ENCODE measurements at places on chromosomes 5 and 9.
A peak's percentile ranks its signal among the peaks of the same experiment; 100 is the strongest.

GRCh38 chr9:94649100-94649819 is 9.9 kb upstream of the FBP1 start:
- peak; percentile 42 for DNase-seq

- DNase-seq = no peak
Measured at GRCh38 chr5:94254214-94254613, 364.2 kb downstream of the KIAA0825 start.

DNA sequence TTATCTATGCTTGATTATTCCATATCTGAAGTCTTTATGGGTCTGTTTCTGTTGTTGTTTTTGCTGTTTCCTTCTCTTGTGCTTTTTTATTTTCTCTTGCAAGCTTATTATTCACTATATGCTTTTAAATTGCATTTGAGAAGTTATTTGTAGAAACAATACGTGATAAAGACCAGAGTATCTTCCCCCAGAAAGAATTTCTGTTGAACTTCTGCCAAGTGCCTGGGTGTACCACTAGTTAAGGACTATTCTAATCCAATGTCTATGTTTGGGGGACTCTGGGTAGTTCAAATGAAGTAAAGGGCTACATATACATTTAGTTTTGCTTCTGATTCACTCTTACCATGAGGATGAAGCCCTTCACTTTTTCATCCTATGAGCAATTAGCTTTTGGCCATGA is 54.3 kb downstream of the SLF1 start:
- DNase-seq = no peak

GRCh38 chr5:128844354-128844923 is 120.8 kb upstream of the SLC27A6 start:
- DNase-seq = peak; percentile 58

DNA sequence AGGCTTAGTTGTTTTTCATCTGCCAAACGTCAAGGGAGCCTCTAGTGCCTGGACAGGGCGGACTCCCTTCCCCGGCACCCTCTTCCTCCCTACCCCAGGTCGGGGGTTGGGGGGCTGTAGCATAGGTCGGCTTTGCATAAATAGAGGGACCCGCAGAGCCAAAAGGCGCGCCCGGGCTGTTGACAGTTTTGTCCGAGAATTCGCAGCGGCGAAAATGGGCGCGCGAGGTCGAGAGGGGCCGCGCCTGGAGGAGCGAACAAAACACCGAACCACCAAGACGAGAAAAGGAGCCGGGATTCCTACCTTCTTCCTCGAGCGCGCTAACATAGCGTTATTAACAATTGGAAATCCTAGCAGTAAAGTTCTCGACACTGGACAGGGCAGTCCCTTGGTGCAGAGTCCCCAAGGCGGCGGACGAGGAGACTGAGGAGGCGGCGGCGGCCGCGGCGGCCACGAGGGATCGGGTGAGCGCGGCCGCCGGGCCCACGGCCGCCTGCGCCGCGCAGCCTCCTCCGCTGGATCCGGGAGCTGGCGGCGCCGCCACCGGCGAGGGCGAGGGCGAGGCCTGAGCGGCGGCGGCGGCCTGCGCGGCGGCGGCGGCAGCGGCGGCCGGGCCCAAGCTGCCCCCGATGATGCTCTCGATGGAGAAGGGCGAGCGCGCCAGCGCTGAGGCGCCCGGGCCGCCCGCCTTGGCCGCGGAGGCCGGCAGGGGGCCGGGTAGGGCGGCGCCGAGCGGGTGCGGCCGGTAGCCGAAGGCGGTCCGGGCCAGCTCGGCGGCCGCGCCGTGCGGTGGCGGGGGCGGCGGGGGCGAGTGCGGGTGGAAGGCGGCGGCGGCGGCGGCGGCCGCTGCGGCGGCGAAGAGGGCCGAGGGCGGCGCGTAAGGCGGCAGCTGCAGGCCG is 1.7 kb downstream of the FOXD1 start:
- peak; percentile 17 for DNase-seq

GRCh38 chr5:169006842-169007790 is 293.8 kb downstream of the SLIT3 start:
- DNase-seq = peak; percentile 5

DNA sequence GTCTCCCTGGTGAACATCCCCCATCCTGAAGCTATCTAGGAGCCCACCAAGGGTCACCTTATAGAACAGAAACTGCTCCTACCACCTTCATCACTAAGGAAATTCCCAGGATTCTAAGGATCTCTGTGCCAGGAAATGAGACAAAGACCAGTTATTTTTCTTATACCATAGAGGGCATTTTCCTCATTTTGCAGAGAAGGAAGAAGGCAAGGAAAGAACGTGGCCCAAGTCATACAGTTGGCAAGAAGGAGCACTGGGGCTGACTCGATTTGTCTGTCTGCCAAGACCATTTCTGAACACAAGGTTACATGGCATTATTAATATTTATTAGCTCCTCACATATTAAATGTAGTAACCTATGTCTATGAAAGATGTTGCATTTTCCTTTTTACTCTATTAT is 49.6 kb upstream of the TNFSF15 start:
- DNase-seq = no peak

GRCh38 chr5:17882760-17883488 is 248.7 kb downstream of the TAF11L14 start:
- DNase-seq = peak; percentile 7

DNA sequence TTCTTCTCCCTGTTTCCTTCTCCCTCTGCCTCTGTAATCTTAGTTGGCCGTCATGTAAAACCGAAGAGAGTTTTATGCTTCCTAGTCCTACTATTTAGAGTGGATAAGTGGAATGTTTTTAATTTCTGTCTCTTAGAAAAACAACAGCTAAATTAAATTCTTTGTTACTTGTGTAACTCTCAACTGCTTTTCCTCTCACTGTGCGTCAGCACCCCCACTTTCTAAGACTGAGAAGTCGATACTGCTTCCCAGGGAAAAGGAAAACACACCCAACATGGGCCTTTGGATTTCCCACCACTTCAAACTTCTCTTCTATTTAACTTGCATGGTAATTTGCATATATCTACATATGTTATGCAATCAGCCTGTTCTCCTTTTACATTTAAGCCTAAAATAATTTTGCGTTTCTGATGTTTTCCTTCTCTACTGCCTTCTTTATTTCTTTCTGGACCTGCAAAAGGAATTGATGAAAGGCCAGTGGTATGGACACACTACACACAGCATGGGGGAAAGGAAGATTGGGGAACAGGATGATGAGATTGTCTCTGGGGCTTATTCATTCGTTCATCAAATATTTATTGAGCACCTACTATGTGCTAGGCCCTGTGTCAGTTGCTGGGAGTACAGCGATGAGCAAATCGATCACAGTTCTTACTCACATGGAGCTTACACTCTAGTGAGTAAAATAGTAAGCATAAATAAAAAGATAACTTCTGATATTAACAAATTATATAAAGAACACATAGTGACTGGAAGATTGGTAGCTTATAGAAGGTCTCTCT is 52.5 kb upstream of the CTNNA1 start:
- DNase-seq = no peak

DNA sequence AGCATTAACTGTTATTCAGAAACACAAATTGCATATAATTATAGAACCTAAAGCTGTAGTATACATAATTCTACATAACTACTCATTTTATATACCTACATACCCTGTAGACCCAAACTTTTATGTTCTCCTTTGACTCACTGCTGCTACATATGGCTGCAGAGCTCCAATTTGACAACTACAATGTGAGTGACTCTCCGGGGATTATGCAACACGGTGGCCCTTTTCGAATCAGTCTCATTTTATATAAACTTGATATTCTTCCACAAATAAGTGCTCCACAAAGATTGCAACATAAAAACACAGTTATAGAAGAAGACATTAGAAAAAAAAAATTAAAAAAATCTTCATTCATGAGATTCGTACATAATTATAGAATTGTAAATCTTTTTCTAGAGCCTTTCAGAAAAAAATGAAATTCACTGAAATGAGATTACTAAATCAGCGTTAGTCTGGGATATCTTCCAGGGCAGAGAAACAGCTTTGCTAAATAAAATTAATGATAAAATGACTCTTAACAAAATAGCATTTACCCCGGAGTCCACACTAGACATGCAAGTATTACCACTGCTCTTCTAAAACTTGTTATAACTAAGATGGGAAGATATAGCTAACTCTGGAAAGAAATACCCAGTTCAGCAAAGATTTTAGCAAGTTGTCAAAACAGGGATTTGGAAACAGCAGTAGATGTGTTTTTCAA is 52.6 kb downstream of the SRFBP1 start:
- DNase-seq = no peak

DNA sequence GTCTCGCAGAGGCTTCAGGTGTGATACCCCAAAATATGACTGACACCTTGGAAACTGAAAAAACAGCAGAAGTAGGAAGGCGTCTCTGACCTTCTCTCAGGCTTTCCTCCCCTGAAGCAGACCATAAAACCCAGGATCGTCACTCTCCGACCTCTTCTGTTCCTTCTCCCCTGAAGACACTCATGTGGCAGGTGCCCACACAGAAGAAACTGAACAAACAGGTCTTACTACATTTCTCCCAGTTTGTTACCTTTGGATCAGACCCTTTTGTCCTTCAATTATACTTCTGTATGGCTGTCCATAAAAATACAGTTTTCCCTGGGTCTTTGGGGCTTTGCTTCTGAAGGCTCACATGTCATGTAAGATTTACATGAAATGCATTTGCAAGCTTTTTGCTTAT is 10.3 kb upstream of the PRUNE2 start:
- no peak for DNase-seq

- DNase-seq = no peak
Measured at GRCh38 chr9:117458066-117458465, 43.2 kb upstream of the ASTN2 start.

DNA sequence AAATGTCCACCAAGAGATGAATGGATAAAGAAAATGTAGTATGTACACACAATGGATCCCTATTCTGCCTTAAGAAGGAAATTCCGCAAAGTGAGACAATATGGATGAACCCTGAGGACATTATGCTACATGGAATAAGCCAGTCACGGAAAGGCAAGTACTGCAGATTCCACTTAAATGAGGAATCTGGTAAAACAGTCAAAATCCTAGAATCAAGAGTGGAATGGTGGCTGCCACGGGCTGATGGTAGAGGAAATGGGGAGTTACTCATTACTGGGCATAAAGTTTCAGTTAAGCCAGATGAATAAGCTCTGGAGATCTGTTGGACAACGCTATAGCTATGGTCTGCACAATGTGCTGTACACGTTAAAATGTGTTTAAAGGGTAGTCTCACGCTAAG is 47.2 kb downstream of the STK10 start:
- DNase-seq = no peak

DNA sequence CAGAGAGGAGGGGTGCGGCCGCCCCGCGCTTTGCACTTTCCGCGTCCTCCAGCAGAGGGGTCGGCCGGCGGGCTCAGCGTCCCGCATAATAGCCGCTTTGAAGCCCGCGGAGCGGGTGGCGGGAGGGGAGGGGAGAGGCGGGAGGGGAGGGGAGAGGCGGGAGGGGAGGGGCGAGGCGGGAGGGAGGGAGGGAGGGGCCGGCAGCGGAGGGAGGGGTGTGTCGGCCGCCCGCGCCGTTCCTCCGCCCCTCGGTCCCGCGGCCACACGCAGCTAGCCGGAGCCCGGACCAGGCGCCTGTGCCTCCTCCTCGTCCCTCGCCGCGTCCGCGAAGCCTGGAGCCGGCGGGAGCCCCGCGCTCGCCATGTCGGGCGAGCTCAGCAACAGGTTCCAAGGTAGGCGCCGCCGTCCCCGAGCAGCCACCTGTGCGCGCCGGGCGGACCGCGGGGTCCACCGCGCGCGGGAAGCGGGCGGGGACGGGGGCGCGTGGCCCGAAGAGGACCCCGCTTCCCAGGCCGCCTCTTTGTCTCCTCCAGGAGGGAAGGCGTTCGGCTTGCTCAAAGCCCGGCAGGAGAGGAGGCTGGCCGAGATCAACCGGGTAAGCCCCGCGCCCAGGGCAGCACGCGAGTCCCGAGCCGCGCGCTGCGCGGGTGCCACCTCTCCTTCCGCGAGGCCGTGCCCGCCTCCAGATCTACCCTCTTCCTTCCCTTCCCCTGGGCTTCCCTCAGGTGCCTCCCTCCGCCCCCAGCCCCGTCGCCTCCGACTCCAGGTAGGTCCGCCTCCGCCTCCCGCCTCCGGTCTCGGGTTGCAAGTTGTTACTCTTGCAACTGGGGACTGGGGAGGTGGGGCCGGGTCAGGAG is at the start of gene AIF1L:
TSS of gene AIF1L (plus strand) at position 263 of the 857 bp plus-strand sequence. CDS start at position 362, 99 bp downstream.
- no peak for DNase-seq

DNA sequence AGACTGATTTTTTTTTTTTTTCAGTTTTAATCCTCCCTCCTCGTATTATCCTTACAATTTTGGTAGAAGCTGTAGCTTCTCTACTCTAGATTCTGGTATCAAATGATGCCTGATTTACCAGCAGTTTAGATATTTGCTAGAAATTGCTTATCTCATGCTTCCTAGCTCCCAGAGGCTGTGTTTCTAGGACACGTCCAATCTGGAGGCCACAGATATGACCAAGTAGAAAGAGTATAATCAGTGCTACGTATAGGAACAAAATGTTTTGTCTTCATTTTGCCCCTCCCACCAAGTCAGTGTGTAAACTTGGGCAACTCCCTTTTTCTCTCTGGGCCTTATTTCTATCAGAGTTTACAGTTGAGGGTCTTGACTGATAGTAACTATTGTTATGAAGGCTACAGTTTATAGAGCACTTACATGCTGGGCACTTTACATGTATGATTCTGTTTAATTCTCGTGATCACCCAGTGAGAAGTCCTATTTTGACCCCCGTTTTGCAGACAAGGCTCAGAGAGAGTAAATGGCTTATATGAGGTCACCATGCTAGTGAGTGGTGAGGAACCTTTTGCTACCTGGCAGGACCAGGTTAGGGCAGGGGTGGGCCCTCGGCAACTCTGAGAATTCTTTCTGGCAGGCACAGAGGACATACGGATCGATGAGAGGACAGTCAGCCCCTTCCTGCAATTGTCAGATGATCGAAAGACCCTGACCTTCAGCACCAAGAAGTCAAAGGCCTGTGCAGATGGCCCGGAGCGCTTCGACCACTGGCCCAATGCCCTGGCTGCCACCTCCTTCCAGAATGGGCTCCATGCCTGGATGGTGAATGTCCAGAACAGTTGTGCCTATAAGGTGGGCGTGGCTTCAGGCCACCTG is 7.6 kb downstream of the HDHD3 start:
- no peak for DNase-seq

- no peak for DNase-seq
Measured at GRCh38 chr5:87150630-87151029, 117.1 kb upstream of the RASA1 start.

DNA sequence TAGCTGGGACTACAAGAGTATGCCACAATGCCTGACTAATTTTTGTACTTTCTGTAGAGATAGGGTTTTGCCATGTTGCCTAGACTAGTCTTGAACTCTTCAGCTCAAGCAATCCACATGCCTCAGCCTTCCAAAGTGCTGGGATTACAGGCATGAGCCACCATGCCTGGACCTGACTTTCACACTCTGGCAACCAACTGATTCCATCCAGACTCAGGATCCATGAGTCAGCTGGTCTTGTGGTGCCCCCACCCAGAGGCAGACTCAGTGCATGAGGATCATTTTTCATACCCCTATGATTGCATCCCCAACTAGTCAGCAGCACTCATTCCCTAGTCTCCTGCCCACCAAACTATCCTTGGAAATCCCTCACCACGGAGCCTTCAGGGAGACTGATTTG is 375.9 kb downstream of the ANXA1 start:
- DNase-seq = no peak

DNA sequence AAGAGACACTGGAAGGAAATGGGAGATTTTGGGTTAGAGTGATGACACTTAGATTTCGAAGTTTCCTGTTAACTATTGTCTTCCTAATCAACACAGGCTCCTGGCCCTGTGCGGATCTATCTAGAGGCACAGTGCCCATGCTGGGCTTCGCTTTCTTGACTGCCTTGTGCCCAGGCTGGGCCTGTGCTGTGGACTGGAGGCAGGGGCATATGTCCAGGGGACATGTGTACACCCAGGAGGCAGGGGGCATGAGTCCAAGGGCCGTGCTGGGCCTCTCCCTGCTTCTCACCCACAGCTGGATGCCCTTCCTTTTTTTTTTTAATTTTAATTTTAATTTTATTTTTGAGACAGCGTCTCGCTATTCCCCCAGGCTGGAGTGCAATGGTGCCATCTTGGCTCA is 37.6 kb downstream of the EHMT1 start:
- no peak for DNase-seq
